Karpas-422 (cell line): ENCODE measurements at places on chromosomes 2 and 18.

GRCh38 chr18:35716169-35716831 is 134.8 kb downstream of the GALNT1 start:
- no peak for DNase-seq

- DNase-seq: no peak
Measured at GRCh38 chr2:66535574-66536289, 100.8 kb downstream of the MEIS1 start.

DNA sequence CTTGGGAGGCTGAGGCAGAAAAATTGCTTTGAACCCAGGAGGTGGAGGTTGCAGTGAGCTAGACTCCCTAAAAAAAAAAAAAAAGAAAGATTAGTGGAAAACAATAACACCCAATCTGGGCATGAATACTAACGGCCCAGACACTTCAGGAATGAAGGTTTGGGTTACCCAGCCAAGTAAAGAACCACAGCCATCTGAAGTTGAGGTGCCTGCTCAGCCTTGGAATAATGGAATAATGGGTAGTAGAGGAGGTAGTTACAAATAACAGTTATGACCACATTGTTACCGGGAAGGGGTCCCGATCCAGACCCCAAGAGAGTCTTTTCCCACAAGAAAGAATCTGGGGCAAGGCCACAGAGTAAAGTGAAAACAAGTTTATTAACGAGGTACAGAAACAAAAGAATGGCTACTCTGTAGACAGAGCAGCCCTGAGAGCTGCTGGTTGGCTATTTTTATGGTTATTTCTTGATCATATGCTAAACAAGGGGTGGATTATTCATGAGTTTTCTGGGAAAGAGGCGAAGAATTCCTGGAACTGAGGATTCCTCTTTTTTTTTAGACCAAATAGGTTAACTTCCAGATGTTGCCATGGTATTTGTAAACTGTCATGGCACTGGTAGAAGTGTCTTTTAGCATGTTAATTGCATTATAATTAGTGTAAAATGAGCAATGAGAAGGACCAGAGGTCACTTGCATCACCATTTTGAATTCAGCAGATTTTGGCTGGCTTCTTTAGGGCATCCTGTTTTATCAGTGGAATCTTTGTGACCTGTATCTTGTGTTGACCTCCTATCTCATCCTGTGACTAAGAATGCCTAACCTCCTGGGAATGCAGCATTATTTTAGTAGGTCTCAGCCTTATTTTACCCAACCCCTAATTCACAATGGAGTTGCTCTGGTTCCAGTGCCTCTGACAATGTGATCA is 96.2 kb upstream of the HAAO start:
- DNase-seq: no peak

DNA sequence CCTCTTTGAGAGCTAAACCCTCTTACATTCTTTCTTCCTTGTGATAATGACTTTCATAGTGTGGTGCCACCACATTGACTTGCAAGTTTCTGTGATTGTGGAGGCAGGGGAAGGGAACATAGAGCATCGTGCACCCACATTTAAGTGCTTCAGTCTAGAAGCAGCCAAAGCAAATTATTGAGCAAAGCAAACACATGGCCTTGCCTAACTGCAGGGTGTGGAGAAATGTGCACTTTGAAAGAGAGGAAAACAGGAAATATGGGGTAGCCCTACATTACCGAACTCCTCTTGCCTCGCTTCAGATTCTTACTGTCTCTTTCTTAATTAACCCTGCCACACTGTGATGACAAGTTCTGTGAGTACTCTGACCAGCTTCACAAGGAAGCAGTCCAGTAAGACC is 814.6 kb downstream of the SLC4A3 start:
- no peak for DNase-seq

- no peak for DNase-seq
Measured at GRCh38 chr2:20501974-20502373, 55.1 kb downstream of the RHOB start.

DNA sequence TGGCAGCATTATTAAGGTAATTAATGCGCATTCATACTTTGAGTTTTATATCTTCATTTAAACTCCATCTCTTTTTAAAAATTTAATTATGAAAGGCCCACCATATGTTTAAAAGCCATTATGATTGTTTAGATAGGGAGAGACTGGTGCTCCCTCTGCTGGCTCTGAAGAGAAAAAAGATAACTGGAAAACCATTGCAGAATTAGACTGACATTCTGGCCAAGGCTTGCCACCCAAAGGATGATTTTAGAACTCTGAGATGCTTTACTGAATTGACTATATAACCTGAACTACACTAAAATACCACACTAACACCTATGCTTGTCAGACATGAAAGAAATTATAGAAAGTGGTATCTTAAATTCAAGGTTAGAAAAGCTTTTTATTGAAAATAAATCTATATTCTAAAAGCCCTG is 127.6 kb upstream of the SPOPL start:
- peak; percentile 69 for DNase-seq

DNA sequence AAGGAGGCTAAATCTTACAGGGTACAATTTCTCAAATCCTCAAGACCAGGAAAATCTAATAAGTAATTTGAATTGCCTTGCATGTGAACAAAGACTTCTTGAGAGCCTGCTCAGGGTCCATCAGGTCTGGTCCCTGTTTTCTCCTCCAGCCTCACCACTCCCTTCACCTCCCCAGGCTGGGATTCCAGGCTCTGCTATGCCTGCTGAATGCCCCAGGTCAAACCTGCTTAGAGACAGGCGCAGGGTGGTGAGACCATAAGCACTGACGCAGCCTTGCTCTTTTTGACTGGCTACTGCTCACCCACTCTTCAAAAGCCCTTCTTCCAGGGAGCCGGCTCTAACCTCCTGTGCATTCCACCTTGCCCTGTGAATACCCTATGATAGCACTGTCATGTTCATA is 356.4 kb upstream of the ACVR2A start:
- DNase-seq: no peak

DNA sequence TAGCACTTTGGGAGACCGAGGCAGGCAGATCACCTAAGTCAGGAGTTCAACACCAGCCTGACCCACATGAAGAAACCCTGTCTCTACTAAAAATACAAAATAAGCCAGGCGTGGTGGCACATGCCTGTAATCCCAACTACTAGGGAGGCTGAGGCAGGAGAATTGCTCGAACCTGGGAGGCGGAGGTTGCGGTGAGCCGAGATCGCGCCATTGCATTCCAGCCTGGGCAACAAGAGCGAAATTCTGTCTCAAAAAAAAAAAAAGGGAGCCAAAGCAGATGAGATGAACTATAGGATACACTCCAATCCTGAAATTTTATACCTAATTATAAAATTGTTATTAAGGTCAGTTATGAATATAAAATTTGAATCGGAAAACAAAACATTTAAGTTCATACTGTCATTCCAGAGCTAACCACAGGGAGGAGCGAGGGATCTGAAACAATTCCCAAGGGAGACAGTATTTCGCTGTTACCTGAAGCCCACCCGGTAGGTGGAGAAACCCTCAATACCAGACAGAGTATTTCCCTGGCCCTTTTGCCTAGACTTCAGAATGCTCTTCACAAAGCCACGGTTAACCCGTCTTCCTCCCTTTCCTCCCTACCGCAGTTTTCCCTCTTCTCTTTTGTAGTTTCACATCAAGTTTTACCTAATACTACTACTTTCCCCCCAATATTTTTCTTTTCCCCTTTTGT is 1.4 kb downstream of the PPM1G start:
- peak; percentile 76 for DNase-seq

GRCh38 chr2:59584958-59585357 is 968.5 kb downstream of the BCL11A start:
- DNase-seq: peak; percentile 82

- no peak for DNase-seq
Measured at GRCh38 chr2:241010531-241011295, 12.3 kb downstream of the SNED1 start.

DNA sequence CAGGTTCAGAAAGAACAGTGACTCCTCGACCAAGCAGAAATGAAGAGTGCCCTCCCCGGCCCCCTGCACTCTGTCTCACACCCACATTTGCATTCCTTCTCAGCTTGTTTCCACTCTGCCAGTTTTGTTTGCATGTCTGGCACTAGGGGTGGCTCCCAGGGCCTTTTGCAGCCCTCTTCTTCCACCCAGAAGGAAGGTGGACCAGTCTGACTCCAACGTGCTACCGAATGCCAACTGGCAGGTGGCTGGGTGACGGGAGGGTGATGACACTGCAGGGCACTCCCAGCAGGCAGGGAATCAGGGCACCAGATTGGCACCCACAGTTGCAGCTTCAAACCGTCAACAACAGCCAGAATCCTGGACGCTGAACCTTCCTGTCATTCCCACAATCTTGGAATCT is 371.1 kb downstream of the TXNL1 start:
- DNase-seq: peak; percentile 47

DNA sequence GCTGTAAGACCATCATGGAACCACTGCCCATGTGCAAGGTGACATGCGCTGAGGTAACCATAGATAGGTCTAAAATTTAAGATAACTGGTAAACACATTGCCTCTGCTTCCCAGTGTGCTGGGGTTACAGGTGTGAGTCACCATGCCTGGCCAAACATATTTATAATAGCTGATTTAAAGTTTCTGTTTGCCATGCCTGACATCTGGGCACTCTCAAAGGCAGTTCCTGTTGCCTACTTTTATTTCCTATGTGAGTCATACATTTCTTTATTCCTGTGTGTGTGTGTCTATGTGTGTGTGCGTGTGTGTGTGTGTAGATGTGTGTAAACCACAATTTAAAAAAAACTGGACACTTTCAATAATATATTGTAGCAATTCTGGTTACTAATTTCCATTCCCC is 415.2 kb upstream of the NETO1 start:
- no peak for DNase-seq

DNA sequence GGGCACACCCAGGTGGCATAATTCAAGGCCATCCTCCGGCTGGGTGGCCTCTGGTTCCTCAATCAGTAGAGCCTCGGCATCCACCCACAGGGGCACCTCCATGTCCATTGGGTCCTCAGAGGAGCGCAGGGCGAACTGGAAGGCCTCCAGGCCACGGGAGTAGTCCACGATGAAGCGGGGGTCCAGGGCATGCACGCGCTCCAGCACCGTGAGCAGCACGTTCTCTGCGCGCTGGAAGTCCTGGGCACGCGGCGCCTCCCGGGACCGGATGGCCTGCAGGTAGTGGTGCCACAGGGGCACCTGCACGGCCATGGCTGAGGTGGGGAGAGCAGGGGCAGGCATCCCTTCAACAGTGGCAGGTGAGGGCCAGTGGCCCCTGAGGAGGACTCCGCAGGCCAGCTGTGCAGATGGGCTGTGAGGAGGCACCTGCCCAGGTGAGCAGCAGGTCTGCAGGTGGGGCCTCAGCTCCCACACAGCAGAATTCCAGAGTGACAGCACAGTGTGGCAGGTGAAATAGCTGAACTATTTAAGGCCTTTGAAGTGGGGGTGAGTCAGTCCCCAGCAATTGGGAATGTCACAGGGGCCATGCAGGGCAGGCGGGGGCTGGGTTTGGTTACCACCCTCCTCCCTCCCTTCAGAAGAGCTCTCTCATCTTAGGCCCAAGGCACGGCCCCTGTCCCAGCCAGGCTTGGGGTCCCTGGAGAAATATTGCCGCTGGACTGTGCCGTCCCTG is at the start of gene MAB21L4:
MAB21L4 (minus strand) TSS at position 501 of the 733 bp plus-strand sequence; CDS start at position 342, 159 bp downstream.
- no peak for DNase-seq

DNA sequence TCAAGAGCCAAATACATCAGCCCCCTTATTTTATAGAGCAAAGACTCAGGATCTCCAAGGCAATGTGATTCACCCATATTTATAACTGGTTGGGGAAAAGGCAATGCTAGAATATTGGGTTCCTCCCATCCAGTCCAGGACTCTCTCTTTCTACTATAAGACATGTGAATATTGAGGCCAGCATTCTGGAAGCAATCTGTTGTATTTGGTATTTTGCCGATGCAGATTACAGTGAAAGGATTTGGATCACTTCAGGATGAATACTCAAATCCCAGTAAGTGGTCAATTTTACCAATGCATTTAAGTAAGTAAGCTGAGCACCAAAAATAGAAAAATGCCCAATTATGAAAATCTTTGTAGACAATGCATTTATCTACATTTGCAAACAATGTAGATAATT is 1834.7 kb upstream of the PIK3C3 start:
- no peak for DNase-seq

DNA sequence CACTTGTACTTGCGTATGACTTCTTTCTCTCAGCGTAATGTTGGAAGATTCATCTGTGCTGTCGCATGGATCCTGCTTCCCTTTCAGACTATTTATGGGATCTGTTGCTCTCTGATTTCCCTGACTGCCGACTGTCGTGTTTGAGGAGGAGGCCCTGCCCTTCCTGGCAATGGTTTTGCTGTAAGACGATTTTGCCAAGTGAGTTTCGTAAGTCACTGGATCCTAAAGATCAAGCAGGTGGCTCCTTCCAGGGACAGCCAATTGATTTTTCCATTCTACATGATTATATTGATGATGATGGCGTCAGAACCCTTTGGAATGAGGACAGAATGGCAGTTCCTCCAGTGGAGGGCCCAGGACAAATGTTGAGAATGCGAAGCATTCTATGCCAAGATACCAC is 8.7 kb upstream of the B3GNT2 start:
- no peak for DNase-seq

DNA sequence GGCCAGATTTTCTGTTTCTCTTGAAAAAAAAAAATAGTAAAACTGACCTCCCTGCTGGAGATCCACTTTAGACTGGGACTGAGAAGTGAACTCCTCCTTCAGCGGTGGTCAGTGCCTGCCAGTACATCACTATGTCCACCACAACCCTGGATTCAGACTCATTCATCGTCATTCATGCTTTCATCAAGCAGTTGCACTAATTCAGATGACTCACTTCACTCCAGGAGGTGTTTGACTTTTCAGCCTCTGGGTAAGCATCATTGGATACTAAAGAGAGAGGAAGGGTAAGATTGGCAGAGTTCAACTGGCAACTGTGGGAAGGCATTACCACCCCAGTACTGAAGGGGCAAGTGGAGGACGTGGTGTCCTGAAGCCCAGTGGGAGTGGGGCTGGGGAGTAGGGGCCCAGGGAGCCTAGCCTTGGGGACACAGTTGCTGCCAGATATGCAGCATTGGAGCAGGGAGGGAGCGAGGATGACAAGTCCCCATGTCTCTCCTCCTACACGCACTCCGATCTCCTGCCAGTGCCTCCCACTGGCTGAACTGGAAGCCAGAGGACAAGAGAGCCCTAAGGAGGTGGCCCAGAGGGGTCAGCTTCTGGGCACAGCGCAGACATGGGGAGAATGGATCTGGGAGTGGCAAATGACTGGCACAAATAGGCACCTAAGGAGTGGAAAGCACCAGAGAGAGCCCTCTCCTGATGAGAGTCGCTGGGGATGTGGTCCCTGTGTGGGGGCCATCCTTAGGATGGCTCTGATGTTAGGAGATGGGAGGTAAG is 111.1 kb downstream of the TGFA start:
- no peak for DNase-seq

- peak; percentile 62 for DNase-seq
Measured at GRCh38 chr18:57621246-57621604, 411 bp downstream of the NARS1 start.
